Stimulated activated CD4-positive, alpha-beta T cell treated with anti-CD3 and anti-CD28 coated beads, Interleukin-4, amount 100 ng/mL, for 24 hours (primary cell): ENCODE measurements at places on chromosomes 1 and 21.
A peak's percentile ranks its signal among the peaks of the same experiment; 100 is the strongest.

GRCh38 chr1:33176362-33176850 lies 5.4 kb downstream of the TRIM62 start:
- no peak for DNase-seq

GRCh38 chr1:183472488-183473216 lies at the start of gene SMG7:
Gene SMG7 (plus strand): TSS chr1:183472499. CDS start chr1:183472621, 122 bp downstream.
- DNase-seq, result peak; percentile 58

GRCh38 chr1:212920246-212920645 lies 30.1 kb upstream of the VASH2 start:
- no peak for DNase-seq

DNA sequence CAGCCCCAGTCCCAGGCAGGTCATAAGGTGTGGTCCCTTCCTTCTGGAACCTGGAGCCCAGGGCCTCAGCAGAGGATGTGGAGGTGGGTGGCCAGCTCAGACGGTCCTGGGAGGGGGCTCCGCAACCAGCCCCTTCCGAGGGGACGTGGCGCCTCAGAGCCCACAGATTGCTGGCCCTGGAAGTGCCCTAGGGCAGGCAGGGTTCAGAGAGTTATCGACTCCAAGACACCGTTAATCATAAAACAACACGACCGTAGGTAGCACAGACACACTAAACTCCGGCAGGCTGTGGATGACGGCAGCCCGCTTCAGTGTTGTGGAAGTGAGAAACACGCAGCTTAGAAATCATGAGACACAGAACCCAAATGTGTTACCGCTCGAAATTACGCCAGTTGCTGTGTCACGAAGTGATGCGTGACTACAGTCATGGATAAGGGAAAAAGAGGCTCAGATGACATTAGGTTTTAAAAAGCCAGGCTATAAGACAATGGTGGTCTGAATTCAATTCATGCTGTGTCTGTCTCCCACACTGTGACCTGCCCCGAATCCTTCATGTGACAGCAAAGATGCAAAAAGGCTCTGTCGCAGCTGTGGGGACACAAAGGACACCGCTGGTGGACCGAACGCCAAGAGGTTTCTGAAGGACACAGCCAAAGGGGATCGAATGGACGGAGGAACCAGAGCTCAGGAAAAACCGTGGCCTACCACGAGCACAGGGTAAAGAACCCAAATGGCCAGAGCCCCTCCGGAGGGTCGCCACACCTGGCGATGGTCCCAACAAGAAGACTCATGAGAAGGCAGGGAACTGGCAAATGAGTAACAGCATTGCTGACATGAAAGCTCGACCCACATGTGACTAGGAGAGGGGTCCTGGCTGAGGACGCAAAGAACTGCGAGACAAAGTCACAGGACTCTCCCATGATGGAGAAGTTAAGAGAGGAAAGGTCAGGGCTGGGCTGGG lies 1.7 kb upstream of the SUMO3 start:
- no peak for DNase-seq

GRCh38 chr1:85417017-85417416 lies 47.9 kb downstream of the DDAH1 start:
- no peak for DNase-seq

DNA sequence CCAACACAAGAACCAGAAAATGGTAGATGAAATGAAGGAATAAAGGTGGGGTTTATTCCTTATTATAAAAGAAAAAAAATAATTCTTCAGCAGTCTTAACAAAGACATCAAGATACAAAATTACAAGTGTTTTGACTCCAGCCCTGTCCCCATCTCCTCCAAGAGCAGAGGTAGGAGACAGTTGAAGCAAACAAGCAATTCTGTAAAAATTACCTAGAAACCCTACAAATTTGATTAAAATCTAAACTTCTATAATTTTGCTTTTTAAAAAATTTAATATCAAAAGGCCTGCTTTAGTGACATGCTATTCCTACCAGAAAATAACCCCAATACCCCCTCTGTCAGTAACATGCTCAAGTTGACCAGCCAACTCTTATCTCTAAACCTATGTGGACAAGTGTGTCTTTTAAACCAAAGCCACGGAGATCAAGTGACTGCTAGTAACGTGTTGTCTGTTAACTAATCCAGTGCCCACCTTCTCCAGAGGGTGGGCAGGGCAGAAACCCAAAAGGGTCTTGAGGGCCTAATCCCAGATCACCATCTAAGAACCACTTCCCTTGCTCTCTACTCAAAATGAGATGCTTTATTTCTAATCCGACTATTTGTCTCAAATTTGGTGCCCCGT lies 8.4 kb downstream of the GLUL start:
- DNase-seq, result no peak

DNA sequence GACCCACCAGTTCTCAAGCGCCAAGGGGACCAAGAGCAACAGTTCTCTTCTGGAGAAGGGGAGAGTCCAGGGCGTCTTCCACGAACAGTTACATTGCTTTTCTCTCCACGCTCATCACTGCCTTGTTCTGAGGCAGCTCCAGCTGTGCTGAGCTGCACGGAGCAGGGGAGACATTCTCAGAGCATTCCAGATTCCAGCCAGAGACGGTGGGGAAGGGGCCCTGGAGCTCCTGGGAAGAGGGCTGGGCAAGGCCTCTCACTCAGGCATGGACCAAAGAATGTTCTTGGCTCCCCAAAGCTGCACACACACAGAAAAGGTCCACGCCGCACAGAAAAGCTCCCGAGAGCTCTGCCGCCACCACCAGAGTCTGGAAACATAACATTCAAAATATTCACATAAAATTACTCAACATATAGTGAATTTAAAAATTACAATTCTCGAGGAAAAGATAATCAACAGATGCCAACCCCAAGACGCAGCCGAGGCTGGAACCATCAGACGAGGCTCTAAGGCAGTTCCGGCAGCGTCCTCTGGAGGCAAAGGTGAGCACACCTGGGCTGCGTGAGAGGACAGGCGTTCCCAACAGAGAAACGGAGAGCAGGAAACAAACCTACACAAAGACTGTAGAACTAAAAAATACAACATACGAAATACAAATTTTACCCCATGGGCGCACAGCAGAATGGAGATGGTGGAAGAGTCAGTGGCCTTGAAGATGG lies 40.5 kb downstream of the UBE2G2 start:
- DNase-seq, result no peak

GRCh38 chr1:8739377-8739776 lies 78.1 kb downstream of the RERE start:
- DNase-seq, result no peak

DNA sequence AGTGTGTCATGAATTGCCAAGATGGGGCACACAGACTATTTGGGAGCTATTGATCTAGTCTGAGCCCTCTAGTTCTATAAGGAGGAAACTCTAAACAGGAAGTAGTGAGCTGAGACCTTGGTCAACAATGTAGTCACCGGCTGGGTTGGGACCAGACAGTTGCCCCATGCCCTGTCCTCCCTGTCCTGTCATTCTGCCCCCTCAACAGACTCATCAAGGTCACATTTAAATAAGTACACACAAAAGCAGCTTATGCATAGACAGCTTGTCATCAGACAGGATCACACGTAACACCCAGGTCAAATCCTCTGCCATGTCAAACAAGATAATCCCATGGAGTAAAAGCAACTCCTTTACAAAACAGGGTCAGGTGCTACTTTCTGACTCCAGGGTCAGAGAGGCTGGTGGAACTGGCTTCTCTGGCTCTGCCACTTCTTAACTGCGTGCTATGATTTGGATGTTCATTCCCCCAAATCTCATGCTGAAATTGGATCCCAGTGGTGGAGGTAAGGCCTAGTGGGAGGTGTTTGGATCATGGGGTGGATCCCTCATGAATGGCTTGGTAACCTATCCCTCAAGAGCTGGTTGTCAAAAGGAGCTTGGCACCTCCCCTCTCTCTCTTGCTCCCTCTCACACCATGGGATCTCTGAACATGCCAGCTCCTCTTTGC lies 128.9 kb downstream of the HIVEP3 start:
- no peak for DNase-seq

DNA sequence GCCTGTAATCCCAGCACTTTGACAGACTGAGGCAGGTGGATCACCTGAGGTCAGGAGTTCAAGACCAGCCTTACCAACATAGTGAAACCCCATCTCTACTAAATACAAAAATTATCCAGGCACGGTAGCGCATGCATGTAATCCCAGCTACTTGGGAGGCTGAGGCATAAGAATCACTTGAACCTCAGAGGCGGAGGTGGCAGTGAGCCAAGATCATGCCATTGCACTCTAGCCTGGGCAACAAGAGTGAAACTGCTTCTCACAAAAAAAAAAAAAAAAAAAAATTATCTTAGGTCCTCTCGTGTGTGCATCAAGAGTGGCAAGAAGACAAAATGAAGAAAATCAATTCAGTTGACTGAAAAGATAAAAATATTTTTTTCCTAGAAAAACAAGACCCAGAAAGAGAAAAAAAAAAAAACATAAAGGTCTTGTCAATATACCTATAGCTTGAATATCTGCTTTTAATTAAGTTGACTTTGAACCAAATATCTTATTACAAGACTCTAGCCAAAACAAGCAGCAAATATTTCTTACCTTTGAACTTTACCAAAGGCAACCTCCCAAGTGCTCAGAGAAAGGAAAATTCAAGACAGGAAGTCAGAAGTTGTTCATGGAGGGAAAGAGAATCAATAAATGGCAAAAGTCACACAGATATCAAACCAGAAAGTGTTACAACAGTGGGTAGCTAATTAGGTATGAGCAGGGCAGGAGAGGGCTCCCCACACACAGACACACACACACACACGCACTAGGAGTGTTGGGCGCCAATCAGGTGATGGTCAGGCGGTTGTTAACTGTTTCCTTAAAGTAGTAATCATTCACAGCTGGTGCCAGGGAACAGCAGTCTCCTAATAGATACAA lies 29.6 kb downstream of the ITLN2 start:
- DNase-seq, result no peak
